ENCODE measurements at places on chromosomes 2 and 18.

GRCh38 chr2:210167227-210167626, 4.0 kb downstream of the KANSL1L start:
- DNase-seq, result no peak

DNA sequence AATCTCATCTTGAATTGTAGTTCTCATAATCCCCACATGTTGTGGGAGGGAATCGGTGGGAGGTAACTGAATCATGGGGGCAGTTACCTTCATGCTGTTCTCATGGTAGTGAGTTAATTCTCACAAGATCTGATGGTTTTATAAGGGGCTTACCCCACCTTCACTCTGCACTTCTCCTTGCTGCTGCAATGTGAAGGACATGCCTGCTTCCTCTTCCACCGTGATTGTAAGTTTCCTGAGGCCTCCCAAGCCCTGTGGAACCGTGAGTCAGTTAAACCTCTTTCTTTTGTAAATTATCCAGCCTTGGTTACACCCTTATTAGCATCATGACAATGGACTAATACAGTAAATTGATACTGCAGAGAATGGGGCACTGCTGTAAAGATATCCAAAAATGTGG, 57.9 kb downstream of the SCN7A start:
- no peak for DNase-seq

DNA sequence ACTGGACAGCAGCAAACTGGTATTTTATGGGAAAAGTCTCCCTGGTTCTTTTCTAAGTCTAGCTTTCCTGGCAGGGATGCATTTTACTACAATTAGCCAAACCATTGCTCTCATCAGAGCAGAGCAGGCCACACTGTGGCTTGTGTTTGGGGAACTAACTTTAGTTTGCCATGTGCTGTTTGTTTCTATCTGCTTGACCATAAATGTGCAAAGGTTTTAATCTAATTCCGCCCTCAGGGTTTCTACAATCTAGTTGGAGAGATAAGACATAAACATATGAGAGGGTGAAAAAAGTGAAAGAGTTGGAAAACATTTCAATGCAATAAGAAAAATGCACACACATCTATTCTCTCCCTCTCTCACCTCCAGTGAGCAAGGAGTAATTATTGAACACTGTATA, 86.9 kb upstream of the MAPK4 start:
- no peak for DNase-seq

- no peak for DNase-seq
Observed at GRCh38 chr2:16128746-16129610, 188.6 kb downstream of the MYCN start.

DNA sequence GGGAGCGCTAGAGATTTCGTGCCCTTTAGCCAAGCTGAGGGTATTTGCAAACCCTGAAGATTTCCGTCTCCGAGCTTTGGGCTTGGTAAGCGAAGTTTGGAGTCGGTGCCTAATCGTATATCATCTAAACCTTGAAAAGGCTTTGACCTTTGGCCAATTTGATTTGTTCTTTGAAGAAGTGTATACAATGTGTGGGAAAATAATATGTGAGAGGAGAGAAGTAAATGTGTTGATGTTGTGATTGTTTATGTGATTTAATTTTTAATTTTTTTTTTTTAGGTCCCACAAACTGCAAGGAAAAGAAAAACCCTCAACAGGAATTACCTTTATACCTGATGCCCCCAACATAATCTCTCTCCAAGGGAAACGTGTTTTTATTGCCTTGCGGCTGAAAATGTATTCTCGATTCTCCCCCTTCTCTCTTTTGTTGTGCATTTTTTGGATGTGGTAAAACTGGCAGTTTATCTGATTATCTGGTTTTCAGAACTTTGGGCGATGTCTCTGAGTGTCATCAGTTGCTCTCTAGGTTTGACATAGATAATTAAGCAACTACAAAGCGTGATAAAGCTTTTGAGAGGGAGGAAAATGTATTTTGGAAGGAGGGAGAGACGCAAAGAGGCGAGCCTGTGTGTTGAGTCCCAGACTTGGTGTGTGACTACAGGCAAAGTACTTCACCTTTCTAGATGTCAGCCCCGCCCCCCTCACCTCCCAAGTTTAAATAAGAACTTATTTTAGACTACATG, 912 bp upstream of the FBXO11 start:
- no peak for DNase-seq

GRCh38 chr2:207516206-207516605, 13.6 kb upstream of the CREB1 start:
- no peak for DNase-seq

GRCh38 chr18:9992300-9992972, 78.6 kb downstream of the VAPA start:
- no peak for DNase-seq

DNA sequence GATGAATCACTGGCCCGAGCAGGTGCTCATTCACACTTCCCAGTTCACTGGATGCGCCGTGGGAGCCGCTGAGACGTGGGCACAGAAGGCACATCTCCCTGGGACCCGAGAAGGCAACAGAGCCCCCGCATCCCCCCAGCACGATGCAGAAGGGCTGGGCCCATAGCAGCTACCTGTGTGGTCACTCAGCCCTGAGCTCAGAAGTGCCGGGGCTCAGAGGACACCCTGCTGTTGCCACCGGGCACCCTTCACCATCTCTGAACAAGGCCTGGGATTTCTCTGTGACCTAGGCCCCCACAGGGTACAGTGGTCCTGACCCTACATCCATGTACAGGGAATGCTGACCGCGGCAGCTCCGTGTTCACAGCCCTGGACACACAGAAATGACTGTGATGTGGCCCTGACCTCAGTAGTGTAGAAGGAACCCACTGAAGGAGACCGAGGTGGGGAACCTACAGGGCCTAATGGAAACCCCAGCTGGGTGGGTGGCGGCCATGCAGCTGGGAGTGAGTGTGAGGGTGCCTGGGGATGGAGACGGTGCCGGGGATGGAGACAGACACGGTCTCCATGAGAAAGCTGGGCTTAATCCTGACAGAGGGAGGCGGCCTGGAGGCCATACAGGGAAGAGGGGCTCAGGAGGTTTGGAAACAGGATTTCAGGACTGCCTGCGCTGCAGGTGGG, 111.9 kb upstream of the OTOS start:
- DNase-seq, result no peak

DNA sequence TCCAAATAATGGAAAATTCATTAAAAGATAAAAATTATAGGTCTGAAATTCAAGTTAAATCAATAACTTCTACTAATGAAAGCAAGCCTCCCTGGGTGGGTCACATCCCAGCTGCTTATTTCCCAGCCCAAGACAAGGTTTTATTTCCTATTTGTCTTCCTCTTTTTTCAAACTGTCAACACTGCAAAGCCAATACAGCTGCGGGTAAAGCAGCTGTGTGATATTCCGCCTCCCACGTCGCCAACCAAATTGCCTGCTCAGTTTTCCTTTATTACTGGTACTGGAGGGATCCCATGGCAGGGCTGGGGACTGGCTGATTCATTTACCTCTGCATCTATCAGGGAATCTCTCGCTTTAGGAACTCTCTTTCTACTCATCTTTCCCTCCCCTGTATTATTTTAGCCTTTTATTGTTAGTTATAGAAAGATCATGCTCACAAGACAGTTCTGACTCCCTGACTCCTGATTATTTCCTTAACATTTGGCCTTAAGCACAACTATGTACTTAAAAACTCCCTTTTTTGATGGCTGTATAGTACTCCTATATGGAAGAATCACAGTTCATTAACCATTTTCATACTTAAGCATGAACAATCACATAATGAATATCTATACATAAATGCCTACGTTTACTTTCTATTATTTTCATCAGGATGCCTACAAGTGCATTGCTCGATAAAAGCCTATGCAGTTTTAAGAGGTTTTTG, 253.1 kb downstream of the CDCA7 start:
- no peak for DNase-seq

DNA sequence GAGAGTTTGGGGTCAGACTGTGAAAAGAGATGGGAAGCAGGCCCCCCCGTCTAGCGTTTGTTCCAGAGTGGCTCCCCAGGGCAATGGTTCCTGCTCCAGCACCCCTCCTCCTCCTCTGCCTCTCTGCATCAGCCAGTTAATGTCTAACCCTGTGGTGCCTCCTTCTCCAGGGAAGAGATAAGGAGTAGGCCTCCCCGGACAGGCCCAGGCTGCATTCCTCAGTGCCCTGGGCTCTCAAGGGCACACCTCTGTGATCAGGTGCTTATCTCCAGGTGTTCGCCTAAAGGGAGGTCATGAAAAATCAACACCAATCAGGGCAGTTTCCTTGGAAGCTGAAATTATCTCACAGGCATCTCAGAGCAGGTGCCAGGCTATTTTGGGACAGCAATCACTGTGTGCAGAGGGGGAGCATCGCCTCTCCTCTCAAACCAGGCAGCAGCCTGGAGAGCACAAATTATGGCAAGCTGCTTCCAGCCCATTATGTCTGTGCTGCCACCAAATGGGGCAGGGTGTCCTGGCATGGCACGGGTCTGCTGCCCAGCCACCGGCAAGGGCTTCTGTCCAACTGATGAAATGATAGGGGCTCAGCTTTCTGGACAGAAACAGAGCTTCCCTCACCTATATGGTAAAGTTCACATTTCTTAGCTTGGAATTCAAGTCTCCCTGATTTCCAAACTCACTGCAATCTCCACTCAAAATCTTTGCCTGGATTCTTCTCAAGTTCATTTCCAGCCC, 255.8 kb upstream of the SLC14A2 start:
- DNase-seq, result no peak

- DNase-seq, result peak; percentile 17
Observed at GRCh38 chr2:44450806-44451205, 89.1 kb downstream of the CAMKMT start.

DNA sequence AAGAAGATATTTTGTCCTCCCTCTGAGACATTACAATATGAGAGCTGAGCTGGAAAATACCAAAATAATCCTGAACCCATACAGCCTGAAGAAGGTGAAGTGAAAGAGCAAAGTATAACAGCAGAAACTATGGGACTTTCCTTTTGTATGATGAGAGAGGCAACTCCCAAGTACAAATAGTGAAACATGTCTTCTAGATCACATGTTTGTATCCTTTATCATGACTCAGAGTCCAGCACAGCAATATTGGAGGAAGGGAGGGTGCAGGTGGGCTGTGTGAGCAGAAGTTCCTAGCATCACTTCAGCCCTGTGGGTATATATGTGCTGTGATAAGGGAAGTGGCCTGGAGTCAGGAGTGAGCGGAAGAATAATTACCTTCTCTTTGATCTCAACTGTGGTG, 265.6 kb upstream of the NRXN1 start:
- no peak for DNase-seq

- no peak for DNase-seq
Observed at GRCh38 chr2:119751706-119752105, 8.0 kb upstream of the PTPN4 start.

DNA sequence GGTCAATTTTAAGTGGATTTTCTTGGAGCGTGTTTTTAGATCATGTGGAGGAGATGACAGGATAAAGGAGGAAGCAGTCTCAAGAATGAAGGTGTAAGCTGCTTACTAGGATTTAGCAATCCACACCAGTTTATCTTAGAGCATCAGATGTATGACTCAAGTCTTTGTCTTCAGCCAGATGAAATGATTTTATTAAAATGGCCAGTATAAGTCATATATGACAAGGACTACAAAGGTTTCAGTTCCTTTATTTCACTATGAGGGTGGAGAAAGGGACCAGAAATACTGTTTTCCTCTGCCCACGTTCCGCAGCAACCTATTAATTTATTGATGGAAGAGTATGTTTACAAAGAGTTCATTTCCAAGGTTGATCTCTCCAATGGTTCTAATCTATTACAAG, 970.5 kb upstream of the SLC39A10 start:
- DNase-seq, result no peak

DNA sequence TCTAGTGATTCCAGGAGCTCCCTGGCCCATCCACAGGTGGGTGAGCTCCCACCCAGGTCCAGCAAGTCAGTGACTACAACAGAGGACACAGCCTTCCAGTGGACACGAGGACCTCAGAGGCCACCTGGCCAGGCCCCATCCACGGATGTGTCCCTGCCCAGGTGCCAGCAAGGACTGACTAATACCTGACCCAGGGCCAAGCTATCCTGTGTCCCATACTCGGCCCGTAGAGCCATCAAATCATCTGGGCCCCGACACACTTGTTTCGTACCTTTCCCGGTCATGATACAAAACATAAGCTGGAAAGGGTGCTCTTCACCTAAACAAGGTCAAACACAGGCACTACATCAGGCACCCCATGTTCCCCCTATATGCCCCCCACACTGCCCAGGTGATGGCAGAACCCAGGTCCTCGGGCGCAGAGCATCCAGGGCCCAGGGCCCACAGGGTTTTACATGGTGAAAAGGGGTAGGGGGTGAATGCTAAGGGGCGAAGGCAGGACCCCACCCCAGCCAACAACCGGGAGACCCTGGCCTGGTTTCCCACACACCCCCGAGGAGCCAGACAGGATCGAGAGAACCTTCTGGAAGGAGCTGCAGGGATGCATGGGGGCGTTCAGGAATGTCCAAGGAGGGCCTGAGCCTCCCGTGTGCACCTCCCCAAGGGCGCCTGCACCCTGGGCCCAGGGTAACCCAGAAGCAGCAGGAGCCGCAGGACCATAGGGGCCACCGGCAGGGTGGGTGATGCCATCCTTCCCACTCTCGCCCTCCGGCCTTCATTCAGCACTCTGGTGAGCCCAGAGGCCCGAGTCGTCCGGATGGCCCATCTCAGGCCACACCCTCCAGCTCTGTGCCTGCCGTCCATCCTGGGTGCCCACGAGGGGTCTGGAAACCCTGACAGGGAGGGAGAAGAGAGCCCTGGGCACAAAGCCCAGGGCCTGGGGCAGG, 94.3 kb downstream of the HDAC4 start:
- no peak for DNase-seq

GRCh38 chr18:30929718-30930117, 112.8 kb downstream of the DSC3 start:
- no peak for DNase-seq

- DNase-seq, result no peak
Observed at GRCh38 chr2:158102446-158102845, 770 bp downstream of the UPP2 start.

GRCh38 chr2:120873958-120874887, 138.6 kb downstream of the GLI2 start:
- DNase-seq, result no peak

DNA sequence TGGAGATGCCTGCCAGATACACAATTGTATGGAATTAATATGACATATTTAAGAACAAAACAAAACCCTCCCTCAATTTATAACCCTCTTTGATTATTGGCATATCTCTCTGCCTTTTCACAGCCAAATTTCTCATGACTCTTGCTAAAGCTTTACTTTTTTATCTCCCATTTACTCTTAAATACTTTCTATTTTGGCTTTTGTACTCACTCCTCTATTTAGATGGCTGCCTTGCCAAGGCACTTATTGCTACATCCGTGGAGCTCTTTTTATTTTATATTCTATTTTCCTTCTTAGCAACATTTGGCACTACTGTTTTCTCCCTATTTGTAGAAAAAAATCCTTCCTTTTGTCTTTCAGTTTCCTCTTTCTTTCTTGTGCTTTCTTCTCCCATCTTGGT, 466.4 kb upstream of the CWC22 start:
- no peak for DNase-seq

GRCh38 chr2:26169226-26169625, 3.7 kb upstream of the GAREM2 start:
- no peak for DNase-seq

- peak; percentile 50 for DNase-seq
Observed at GRCh38 chr2:16869711-16870110, 204.1 kb upstream of the CYRIA start.

- DNase-seq, result no peak
Observed at GRCh38 chr18:67969458-67969857, 452.9 kb upstream of the DSEL start.
